ENCODE measurements at places on chromosomes 2 and 18. TPM values are rescaled to one million over a fixed set of nuclear protein-coding genes. Genes with fewer than 3 reads are reported as not detected.

The HOXD4 gene
- total RNA-seq = 2.2 TPM

The SKOR2 gene
- not detected for total RNA-seq

The IL1F10 gene
- total RNA-seq = 20.8 TPM

DNA sequence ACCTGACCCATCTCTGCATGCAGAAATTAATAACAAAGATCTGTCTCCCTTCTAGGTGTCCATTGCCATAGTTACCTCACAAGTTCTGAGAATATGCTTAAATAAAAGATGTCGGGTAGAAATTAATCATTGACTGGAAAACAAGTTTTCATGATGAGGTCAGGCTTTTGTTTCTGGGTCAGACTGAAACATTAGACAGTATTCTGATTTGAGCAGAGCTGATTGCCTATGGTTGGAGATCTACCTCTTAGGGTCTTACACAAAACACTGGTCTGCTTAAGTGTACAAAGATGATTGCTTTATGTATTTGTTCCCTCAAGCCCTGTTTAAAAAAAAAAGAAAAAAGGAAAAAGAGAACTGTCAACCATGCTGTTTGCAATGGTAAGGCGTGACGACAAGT is 956.4 kb downstream of the CPS1 start:
- no peak for DNase-seq

- no peak for DNase-seq
These were observed 42.8 kb downstream of the SEMA4F start for GRCh38 chr2:74696829-74697228.

GRCh38 chr2:61926531-61927477 is 21.3 kb downstream of the COMMD1 start:
- no peak for DNase-seq

GRCh38 chr2:160241251-160242137 is 41.4 kb upstream of the ITGB6 start:
- DNase-seq = no peak

The TSGA10 gene
- total RNA-seq = 12.6 TPM

GRCh38 chr2:240507060-240507777 is 50.6 kb downstream of the ANKMY1 start:
- peak; percentile 3 for DNase-seq

DNA sequence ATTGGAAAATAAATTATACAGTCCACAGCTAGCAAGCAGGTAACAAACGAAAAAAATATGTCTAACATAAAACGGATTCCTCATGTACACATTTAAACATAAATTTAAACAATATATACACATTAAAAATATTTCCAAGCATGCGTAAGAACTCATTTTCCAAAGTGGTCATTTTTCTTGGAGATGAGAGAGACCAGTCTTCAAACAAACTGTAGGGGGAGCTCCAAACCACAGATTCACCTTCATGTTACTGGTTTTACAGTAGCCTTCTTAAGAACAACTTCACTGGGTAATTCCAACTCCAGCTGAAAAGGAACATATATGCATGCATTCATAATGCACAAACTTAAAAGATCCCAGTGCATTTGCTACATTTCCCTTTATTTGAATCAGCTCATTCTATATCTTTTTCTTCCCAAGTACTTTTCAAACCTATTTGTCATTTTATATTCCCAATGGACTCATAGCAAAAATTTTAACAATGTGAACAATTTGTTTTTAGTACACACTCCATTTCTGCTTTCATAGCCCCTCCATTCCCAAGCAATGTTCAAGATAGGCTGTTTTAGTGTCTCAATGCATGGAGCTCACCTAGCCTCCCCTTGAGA is 4.7 kb upstream of the STAMBP start:
- DNase-seq = no peak

DNA sequence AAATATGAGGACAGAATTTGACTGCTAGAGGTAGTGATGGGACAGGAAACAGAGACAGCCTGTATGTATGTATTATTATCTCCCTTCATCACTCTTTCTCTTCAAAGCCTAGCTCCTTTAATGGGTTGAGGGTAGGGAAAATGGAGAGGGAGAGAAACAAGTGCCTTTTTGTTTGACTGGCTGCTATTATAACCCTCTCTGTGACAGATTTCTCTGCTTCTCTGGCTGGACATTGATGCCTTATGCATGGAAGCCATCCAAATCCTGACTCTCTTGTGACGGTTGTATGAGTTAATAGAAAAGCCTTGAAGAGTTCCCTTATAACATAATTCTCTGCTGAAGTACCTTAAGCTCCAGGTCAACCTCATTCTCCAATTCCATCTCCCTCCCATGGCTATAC is 118.5 kb upstream of the COL5A2 start:
- DNase-seq = no peak

- DNase-seq = no peak
These were observed 36.1 kb upstream of the NDUFV2 start for GRCh38 chr18:9066358-9066757.

The SPATA3 gene
- not detected for total RNA-seq

GRCh38 chr2:37669446-37669845 is 2.0 kb downstream of the CDC42EP3 start:
- no peak for DNase-seq

- peak; percentile 57 for DNase-seq
These were observed 88.3 kb upstream of the SALL3 start for GRCh38 chr18:78891185-78891762.

GRCh38 chr2:57906152-57906732 is 140.4 kb upstream of the VRK2 start:
- DNase-seq = no peak

- no peak for DNase-seq
These were observed 126.3 kb upstream of the LMAN1 start for GRCh38 chr18:59485382-59485781.

The WNT6 gene
- total RNA-seq = 2.3 TPM

DNA sequence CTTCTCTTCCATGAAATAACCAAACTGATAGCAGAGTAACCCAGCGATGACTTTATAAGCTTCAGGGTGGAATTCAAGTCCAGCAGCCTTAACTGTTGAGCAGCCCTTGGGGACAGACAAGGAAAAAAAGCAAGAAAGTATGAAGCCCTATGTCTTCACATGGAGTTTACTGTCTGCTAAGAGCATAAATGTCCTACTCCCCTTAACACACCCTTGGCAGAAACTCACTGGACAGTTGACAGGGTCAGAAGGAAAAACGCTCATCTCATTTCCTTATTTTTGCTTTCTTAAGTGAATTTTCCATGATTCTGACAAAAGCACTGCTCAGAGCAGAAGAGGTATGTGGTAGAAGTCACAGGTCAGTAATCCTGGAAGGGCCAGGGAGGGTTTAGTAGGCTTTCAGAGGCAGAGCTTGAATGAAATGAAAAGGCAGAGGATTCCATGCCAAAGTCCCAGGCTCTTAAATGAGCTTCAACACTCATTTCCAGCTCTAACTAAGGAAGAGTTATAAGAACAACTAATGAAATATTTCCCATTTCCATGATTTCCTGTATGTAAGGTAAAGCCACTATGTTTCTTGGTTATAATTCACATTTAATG is 683.3 kb upstream of the KLHL29 start:
- no peak for DNase-seq

DNA sequence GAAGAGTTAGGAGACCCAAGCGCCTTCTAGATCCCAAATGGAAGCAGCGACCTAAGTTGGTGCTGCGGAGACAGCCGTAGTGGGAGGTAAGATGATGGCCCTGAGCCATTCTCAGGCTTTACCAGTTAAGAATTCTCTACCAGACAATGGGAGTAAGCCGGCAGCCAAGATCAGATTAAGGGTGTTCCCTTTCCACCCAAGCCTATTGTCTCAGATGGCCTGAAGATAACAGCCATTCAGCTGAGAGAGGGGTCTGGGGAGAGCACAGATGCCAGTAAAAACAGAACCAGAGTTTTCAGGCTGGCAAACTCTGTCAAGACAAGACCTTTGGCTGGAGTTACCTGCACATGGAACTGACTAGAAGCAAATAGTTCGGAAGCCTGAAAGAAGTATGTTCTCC is 191.7 kb upstream of the HAAO start:
- DNase-seq = no peak

GRCh38 chr2:209411718-209412117 is 12.1 kb upstream of the MAP2 start:
- no peak for DNase-seq

DNA sequence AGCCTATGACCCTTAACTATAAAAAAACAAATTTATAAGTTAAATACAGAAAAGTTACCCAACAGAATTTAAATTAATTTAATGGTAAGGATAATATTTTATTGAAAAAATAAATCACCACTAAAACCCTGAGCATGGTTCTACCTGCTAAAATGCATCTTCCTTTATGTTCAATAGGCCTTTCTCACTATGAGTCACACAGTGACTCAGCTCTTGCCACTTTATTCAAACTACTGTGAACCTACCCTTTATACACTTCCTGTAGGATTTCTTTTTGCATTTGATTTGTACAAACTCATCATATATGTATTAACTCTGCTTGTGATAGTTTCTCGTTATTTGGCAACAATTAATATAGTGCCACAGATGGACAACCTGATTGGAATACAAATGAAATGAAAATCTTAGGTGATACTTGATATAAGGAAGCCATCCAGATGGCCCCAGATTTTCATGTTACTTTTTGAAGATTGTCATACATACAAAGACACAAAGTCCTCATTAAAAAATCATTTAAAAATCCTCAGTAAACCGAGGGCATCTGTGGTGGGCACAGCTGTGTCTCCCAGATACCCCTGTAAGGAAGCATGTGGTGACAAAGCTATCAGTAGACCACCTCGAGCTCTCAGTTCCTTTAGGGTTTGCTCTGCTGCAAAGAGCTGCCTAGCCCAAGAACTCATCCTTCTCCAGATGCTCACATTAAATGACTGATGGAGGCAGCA is 55.2 kb upstream of the COBLL1 start:
- DNase-seq = no peak

GRCh38 chr18:23719634-23720201 is 30.5 kb downstream of the LAMA3 start:
- DNase-seq = peak; percentile 55

- no peak for DNase-seq
These were observed 9.0 kb downstream of the UGP2 start for GRCh38 chr2:63850649-63851048.

GRCh38 chr2:121142452-121142851 is 142.6 kb downstream of the TFCP2L1 start:
- no peak for DNase-seq

DNA sequence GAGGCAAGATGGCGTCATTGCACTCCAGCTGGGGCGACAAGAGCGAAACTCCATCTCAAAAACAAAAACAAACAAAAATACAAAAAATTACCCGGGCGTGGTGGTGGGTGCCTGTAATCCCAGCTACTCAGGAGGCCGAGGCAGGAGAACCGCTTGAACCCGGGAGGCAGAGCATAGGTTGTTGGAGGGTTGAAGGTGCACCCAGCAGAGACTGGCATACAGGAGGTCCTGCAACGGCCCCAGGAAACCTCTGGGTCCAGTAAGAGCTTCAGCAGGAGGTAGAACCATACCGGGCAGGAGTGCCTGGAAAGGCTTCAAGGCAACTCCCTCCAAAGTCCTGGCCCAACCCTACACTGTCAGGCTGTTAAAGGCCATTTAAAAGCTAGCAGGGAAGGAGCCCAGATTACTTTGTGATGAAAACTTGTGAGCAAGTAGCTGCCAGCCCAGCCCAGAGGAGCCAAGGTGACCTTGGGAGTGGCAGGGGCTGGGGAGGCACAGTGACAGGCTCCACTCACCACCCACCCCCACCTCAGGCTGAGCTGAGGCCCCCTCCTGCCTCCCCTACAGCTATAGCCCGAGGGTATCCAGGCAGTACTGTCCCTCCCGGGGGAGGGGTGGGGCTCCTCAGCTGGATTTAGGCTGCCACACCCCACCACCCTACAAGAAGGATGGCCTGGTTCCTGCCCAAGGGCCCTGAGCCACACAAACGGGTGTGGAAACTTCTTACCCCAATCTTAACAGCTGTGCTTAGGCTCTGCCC is 28.1 kb downstream of the TFCP2L1 start:
- DNase-seq = no peak

DNA sequence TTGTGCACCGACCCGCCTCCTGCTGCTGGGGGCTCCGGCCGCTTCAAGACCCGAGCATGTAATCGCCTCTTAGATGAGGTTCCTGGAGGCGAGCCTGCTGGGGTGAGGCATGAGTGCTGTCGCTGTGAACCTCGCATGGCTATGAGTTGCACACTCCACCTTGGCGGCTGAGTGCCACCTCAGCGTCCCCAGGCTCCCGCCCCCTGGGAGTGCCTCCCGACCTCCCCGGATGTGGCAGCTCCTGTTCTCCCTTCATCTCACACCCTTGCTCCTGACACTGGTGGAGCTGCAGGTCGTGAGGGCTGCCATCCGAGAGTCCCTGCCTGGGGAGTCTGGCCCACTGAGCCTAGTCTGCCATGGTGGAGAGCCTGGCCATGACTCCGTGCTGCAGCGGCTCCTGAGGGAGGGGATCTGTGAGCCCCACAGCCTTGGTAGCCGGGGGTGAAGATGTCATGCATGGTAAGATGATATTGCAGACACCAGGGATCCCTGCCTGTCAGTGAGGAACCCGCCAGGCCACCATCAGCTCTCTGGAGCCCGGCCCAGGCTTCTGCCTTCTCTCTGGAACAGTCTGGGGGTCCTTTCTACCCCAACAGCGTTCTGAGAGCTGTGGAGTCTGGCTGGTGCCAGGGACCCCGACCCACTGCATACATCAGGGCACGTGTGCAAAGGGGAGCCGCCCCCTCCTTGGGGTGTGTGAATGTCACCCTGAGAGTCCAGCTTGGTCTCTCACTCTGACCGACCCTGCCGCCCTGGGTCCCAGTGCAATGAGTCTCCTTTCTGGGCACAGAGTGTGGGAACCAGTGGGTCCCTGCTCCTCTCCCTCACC is 61.6 kb upstream of the HS6ST1 start:
- DNase-seq = peak; percentile 82

DNA sequence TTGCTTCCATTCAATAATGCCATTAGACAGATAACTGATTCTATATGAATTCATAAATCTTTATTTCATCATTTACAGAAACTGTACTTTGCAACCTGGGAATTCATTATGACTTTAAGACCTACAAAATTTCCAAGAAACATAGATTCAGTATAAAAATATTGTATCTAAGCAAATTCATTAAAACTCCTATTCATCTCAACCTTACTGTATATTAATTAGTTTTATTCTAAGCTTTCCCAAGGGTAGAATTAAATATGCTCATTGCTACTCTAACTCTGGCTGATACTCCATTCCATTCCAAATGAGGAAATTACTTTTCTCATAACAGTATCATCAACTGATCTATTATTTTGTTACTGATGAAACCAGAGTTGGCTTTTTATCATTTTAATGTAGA is 473.0 kb upstream of the LRRTM4 start:
- DNase-seq = no peak

DNA sequence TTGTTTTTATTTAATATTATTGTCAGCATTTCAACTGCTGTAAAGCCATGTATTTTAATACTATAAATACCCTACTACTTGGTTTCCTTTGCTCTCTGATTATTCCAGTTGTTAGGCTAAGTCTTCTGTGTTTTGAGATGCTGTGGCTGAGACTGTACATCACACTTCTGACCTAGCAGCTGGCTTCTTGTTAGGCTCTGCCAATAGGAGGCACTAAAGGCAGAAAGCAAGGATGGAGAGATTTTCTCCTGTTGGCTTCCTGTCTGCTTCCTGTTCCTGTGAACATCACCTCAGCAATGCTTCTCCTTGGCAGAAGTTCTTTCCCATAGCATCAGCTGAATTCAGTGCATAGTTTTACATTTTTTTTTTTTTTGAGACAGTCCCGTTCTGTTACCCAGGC is 68.3 kb upstream of the YPEL5 start:
- DNase-seq = no peak

Data from lower leg skin (tissue), 4 donors.